Glomerular endothelial cell (primary cell): ENCODE measurements at places on chromosomes 4 and X.

- no peak for DNase-seq
Measured at GRCh38 chr4:77001907-77002306, 52.4 kb downstream of the SEPTIN11 start.

- DNase-seq = no peak
Measured at GRCh38 chr4:67996127-67996526, 32.8 kb upstream of the TMPRSS11A start.

DNA sequence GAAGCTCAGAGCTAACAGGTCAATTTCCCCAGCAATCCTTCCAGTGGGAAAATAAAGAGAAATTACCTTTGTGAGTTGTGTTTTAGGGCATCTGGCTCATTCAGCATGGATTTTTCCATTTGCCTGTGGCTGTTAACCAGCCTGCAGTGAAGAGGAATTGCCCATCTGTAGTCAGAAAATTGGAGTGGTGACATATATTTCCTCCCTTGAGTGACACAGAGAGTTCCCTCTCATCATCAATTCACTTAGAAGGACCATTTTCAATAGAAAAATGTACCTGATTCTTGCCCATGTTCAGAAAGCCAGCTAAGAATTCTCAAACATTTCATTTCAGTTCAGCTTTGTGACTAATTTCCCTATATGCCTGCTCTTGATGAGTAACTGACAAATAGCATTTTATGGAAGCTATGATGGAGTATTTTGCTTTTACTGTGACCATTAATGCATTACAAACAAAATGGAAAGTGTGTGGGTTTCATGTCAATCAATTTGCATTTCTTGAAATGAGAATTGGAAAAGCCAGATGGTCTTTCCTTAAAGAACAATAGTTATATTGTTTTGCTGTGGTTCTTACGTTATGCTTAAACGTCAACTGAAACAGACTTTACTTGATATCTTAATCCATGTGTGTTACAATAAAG lies 155.8 kb downstream of the NWD2 start:
- no peak for DNase-seq

- no peak for DNase-seq
Measured at GRCh38 chr4:149825336-149825735, 9.7 kb upstream of the IQCM start.

- DNase-seq = no peak
Measured at GRCh38 chr4:122917731-122918130, 4.7 kb downstream of the NUDT6 start.

DNA sequence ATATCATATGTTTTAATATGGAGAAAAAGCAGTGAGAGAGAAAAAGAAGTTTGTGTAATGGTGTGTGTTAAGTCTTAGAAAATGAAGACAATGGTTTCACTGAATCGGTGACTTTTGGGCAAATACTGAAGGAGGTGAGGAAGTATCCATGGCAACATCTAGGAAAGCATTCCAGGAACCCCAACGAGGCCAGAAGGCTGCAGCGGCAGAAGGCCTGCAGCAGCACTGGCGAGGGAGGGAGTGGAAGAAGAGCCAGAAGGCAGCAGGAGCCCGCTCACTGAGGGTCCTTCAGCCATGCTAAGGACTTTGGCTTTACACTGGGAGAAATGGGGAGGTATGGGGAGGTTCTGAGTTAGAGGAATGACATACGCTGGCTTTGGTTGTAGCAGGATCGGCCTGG lies 26.8 kb downstream of the COQ2 start:
- DNase-seq = no peak

DNA sequence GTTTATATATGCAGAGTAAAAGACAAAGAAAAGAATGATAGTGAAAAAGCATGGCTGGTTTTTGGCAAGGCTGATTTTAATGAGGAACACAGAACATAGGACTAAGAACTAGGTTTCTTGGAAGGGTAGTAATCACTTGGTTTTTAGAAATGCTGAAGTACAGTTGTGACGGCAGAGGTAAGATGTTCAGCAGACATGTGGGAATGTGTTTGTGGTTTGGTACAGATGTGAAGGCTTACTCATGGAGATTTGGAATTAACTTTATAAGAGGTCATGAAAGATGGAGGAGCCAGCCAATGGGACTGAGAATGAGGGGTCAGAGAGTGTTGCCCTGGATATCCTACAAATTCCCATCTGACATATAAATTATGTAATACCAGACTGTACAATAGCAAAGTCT lies 243.6 kb downstream of the NPFFR2 start:
- DNase-seq = no peak

GRCh38 chr4:15455290-15455689 lies 14.4 kb upstream of the CC2D2A start:
- no peak for DNase-seq

DNA sequence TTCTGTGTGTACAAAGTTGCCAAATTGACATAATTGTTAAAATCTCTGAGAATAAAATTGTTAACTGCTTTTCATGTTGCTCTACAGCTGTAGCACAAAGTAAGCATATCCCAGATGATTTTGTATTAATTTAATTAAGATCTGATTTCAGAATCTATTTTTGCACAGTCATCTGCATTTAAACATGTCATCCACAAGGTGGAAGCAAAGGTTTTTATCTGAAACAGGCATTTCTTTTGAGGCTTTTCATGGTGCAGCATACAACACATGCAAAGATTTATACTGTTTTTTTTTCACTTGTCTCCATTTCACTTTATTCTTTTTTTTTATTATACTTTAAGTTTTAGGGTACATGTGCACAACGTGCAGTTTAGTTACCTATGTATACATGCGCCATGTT lies 51.2 kb downstream of the GC start:
- peak; percentile 14 for DNase-seq

DNA sequence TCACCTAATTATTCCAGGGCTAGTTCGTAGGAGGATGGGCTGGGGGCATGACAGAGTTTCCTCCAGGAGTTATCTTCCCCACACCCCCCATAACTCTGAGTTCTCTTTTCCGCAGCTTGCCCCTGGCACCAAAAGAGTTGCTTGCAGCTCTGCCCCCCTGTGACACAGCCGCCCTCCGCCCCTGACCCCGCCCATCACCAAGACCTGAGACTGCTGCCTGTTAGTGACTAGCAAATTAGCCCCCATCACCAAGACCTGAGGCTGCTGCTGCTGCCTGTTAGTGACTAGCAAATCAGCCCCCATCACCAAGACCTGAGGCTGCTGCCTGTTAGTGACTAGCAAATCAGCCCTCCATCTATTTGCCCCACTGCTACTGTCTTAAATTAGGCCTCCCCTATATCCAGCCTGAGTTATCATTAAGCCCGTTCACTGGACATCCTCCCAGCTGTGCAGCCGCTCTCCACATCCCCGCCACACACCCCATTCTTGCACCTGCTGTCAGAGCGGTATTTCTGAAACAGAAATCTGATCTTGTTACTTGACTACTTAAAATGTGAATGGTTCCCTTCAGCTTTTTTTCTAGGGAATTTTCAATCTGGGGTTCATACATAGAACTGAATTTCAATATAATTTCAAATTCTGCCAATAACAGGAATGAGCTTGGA lies 1.5 kb upstream of the PAPSS1 start:
- no peak for DNase-seq

- no peak for DNase-seq
Measured at GRCh38 chr4:7094916-7095315, 27.1 kb upstream of the GRPEL1 start.

DNA sequence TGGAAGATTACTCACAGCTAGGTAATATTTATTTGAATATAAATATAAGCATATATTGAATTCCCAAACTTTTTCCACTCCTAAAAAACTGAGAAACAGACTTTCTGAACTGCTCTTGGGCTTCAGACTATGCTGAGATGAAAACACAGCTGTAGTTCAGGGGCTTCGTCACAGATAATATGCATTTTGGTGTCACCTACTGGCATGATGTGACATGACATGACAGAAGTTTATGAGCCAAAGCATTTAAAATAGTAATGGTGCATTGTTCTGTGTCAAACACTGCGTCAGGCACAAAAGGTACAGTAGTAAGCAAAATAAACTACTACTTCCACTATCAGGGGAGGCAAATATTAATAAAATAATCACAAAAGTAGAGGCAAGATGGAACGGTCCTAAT lies 171.3 kb downstream of the BTC start:
- no peak for DNase-seq

GRCh38 chr4:95212692-95213091 lies 336.1 kb downstream of the UNC5C start:
- no peak for DNase-seq

DNA sequence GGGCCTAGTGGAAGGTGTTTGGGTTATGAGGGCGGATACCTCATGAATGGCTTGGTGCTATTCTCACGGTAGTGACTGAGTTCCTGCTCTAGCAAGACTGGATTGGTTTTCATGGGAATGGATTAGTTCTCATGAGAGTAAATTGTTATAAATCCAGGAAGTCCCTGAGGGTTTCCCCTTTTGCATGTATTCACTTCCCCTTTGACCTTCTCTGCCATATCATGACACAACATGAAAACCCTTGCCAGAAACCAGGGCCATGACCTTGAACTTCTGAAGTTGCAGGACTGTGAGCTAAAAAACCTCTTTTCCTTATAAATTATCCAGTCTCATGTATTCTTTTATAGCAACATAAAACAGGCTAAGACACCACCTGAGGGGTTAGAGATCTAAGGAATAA lies 529.7 kb upstream of the RPS6KA3 start:
- no peak for DNase-seq

- no peak for DNase-seq
Measured at GRCh38 chr4:53174823-53175222, 191.0 kb downstream of the SCFD2 start.

DNA sequence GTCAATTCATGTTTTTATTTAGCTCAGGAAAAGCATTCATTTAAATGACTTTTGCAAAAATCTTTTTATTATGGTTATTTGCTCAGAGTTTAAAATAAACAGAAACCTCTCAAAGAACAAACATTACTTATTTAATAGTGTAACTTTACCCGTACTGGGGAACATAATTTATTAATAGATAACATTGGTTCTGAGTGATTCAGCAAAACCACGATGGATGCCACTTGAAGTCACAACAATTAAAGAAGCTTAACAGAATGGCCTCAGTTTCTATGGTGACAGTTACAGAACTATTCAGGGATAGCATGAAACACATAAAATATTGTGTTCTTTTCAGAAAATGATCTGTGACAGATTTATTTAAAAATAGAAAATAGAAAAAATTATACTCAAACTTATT lies 368.7 kb downstream of the CCSER1 start:
- no peak for DNase-seq

GRCh38 chrX:13102636-13103035 lies 58.2 kb upstream of the FAM9C start:
- no peak for DNase-seq

GRCh38 chr4:158172261-158173258 lies at the start of gene GASK1B:
Gene GASK1B (minus strand): TSS chr4:158173025. CDS start chr4:158171375, 1,650 bp downstream.
- DNase-seq = no peak

DNA sequence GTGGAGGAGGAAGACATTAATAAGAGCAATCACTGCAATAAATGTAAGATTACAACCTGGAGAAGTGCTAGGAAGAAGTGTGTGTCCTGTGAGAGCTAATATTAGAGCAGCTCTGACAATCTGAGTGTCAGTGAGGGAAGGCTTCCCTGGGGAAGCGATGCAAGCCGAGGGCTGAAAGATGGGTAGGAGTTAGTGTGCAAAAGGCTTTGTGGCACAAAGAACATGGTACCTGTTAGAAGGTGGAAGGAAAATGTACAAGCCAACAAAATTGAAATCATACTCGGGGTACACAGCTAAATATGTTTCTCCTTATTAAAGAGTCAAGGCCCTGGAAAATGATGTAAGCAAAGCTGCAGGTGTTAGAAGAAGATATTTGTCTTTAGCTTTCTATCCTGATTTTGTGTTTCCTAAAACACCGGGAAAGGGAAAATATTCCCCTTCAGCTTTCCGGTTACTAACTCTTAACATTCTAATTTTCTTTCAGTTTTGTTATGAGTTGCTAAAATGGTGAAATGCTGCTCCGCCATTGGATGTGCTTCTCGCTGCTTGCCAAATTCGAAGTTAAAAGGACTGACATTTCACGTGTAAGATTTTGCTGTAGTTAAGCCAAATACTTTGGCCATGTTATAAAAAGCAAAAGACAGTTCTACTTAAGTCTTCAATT lies 808 bp downstream of the THAP6 start:
- no peak for DNase-seq

DNA sequence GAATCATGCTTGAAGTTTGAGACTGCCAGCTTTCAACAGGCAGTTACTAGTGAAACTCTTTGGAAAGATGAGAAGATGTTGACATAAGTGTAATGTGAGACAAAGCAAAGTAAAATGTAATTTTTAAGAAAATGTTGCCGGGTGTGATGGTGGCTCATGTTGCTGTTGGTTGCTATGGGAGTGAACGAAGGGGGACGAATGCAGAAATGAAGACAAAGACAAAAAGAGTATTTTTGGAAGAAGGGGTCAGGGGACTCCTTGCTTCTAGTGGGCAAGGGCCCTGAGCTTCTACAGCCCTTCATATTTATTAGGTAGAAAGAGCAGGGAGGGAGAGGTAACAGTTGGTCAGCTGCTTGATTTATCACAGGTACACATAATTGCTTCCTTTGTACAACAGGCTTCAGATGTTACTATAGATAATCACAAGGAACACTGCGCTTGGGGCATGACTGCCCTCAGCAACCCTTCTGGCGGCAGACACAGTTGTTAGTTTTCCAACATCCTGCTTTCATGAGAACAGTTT lies 11.9 kb upstream of the UGDH start:
- DNase-seq = no peak

DNA sequence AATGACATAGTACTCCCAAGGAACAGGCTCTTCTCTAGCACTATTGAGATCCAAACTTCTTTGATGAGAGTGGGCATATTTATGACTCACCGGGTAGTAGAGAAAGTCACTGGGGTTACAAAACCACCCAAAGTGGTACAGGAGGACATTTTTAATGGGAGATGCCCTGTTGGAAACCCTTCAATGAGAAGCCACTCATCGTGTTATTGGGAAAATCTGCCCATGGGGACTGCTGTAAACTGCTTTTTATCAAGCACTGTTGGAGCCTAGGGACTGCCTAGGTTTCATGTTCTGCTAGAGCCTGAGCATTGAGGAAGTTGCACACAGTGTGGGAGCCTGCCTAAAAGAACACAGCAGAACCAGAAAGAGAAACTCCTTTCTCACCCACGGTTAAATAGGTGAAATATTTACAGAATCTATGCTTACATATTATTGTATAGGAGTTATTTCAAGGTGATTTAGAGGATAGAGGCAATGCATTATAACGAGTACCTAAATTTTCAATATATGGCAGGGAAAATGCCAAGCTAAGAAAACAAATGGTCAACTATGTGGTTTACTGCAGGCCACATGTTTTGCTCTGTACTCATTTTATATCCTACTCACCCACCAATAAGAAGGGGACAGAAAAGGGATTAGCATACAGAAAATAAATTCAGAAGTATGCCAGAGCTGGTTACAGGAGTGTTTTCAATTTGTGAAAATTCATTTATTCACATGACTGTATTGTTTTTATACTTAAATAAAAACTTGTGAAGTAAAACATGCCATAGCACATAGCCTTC lies 559.1 kb downstream of the FSTL5 start:
- no peak for DNase-seq

DNA sequence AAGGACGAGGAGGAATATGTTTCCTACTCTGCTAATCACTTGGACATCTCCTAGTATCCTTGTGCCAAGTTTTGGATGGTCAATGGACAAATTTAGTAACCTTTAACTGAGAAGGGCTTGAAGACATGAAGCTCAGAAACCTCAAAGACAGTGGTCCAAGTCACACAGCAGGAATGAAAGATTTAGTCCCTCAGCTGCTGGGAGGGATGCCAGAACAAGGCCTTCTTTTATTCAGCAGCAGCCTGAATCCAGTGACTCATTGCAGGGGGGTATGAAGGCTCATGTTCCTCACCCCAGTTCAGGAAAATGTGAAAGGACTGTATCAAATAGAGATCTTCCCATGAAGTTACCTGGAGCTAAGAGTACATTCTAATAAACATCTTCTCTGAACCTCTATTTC lies 214.9 kb upstream of the UGT8 start:
- no peak for DNase-seq

GRCh38 chrX:87874043-87874442 lies 356.4 kb downstream of the KLHL4 start:
- DNase-seq = no peak
